Naive thymus-derived CD8-positive, alpha-beta T cell (primary cell): ENCODE measurements at places on chromosomes 6 and 20. TPM values are rescaled to one million over a fixed set of nuclear protein-coding genes. Genes with fewer than 3 reads are reported as not detected.

GRCh38 chr20:14568701-14569100 is 231.3 kb upstream of the FLRT3 start:
- H3K27ac ChIP-seq, result no peak overlapping the region
- peaks cover 5% of the 10 kb centered on the region for H3K36me3 ChIP-seq
- H3K4me3 ChIP-seq, result no peak overlapping the region
- no peaks in the 10 kb centered on the region for H3K4me1 ChIP-seq
- no peak for DNase-seq

DNA sequence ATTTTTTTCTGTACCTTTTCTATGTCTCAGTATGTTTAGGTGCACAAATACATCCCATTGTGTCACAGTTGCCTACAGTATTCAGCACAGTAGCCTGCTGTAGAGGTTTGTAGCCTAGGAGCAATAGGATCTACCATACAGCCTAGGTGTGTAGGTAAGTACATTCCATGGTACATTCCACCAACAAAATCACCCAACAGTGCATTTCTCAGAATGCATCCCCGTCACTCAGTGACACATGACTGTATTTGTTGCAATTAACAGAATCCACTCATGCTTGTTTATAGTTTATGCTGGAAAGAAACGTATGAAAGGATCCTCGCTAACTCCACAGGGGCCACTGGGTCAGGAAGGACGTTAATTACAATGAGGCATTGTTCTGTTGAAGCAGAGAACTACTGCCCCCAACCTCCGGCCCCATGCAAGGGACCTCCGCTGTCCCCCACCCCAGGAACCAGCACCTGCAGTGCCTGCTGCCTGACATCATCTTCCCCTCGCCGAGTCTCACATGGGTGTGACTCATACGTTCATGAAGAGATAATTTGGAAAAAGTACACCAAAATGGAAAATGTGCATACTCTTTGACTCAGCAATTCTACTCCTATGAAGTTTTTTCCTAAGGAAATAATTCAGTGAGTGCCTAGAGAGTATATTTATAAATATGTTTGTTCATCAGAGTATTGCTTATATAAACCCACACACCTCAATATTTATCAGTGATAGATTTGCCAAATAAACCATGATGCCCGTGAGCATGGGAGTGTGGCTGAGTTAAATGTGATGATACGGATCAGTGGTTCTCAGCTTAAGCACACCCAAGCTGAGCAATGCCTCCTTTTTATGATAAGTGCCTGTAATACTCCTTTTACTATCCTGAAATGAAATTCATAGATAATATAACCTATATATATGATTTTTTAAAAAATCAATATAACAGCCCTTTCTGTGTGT is 156.4 kb upstream of the ECI2 start:
- H3K4me3 ChIP-seq, result no peak overlapping the region
- no peaks in the 10 kb centered on the region for H3K4me1 ChIP-seq
- no peak overlapping the region for H3K27ac ChIP-seq
- no peaks in the 10 kb centered on the region for H3K36me3 ChIP-seq

DNA sequence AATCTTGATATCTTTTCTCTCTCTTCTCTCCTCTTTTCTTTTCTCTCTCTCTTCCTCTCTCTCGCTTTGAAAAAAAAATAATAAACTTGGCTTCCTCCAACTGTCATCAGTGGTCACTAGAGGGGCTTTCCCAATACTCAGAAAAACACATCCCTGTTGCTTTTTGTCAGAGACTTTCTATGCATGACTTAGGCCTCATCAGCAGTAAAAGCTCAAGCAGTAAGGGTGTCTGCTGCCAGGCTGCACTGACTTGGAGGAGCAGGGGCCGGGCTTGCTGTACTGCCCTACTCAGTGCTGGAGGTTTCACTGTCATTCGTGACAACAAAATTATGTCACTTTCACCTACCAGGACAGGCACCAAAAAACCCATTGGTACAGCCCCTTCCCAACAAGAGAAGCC is 272.0 kb downstream of the ADGB start:
- DNase-seq, result no peak
- H3K27ac ChIP-seq, result no peak overlapping the region
- H3K4me3 ChIP-seq, result no peak overlapping the region
- no peaks in the 10 kb centered on the region for H3K4me1 ChIP-seq

- peaks cover 2% of the 10 kb centered on the region for H3K4me1 ChIP-seq
- peaks cover 46% of the 10 kb centered on the region for H3K27me3 ChIP-seq
- peaks cover 5% of the 10 kb centered on the region for H3K36me3 ChIP-seq
- DNase-seq, result peak; percentile 20
Measured at GRCh38 chr6:35804996-35805736, at the start of gene LHFPL5. Gene LHFPL5, plus strand, starts transcription at chr6:35805352. Its CDS starts 319 bp downstream, at chr6:35805671.

- no peak overlapping the region for H3K4me3 ChIP-seq
- H3K36me3 ChIP-seq, result peaks cover 27% of the 10 kb centered on the region
- H3K27me3 ChIP-seq, result no peaks in the 10 kb centered on the region
- H3K27ac ChIP-seq, result no peak overlapping the region
- peaks cover 4% of the 10 kb centered on the region for H3K4me1 ChIP-seq
- no peak for DNase-seq
Measured at GRCh38 chr6:158674342-158675131, 24.7 kb downstream of the SYTL3 start.

DNA sequence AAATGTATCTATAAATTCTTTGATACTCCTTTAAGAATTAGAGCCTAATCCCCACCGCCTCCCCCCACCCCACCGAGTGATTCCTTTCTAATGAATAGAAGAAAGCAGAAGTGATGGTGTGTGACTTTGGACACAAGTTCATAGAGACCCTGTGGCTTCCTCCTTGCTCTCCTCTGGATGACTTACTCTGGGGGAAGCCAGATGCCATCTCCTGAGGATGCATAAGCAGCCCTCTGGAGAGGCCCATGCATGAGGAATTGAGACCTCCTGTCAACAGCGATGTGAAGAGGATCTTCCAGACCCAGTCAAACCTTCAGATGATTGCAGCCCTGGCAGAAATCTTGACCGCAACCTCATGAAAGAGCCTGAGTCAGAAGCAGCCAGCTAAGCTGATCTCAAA is 21.1 kb downstream of the AHCY start:
- H3K27me3 ChIP-seq, result no peaks in the 10 kb centered on the region
- no peak for DNase-seq
- peaks cover 3% of the 10 kb centered on the region for H3K36me3 ChIP-seq
- no peaks in the 10 kb centered on the region for H3K4me1 ChIP-seq

DNA sequence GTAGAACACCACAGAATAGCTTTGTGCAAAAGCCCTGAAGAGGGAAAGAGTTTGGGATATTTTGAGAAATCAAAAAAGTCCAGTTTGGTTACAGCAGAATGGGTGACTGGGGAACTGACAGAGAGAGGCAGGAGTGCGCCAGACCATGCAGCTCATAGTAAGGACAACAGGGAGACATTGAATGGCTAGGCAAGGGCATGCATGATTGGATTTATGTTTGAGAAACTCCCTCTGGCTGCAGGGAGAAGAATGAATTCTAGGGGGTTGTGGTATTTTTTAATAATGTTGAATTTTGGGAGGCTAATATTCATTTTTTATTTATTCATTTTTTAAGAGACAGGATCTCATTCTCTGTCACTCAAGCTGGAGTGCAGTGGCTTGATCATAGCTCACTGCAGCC is 49.9 kb downstream of the TGM2 start:
- no peak overlapping the region for H3K27ac ChIP-seq
- no peaks in the 10 kb centered on the region for H3K4me1 ChIP-seq
- peaks cover 4% of the 10 kb centered on the region for H3K27me3 ChIP-seq
- H3K4me3 ChIP-seq, result no peak overlapping the region
- H3K36me3 ChIP-seq, result no peaks in the 10 kb centered on the region

DNA sequence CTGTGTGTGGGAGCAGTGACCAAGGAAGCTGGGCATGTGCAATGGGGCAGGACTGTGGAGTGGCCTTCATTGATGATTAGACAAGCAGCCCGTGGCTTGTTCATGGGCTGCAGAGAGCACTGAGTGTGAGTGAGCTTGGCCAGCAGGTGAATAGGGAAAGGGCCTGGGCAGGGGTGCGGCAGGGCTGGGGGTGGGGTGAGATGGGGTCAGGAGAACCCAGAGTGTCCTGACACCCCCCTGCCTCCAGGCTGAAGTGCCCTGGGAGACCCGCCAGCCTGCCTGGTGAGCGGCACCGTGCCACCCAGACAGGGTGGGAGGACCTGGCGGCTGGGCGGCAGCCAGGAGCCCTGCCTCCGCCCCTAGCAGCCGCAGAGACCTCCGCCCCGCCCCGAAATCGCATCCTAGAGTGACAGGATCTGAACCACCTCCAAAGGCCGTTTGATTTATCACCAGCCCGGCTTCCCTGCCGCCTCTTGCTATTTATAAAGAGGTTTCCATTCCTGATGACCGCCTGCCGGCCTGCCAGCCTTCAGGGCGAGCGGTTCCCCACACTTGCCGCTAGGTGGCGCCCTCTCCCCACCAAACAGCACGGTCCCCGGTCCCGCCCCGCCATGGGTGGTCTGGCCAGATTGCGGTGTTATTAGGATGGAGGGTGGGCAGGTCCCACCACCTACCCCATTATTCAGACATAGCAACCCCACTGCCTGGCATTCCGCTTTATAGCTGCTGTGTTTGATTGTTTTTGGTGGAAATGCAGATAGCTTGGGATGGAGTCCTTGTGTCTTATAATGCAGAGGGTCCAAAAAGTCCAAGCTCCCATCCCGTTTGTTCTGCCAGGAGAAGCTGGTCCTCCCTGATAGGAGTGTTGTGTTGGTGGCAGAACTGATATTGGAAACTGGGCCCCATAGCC is 3.5 kb downstream of the MYLK2 start:
- H3K36me3 ChIP-seq, result no peaks in the 10 kb centered on the region
- H3K4me3 ChIP-seq, result no peak overlapping the region
- peaks cover 5% of the 10 kb centered on the region for H3K4me1 ChIP-seq
- peaks cover 4% of the 10 kb centered on the region for H3K27me3 ChIP-seq
- peak; percentile 75 for DNase-seq
- H3K27ac ChIP-seq, result no peak overlapping the region

DNA sequence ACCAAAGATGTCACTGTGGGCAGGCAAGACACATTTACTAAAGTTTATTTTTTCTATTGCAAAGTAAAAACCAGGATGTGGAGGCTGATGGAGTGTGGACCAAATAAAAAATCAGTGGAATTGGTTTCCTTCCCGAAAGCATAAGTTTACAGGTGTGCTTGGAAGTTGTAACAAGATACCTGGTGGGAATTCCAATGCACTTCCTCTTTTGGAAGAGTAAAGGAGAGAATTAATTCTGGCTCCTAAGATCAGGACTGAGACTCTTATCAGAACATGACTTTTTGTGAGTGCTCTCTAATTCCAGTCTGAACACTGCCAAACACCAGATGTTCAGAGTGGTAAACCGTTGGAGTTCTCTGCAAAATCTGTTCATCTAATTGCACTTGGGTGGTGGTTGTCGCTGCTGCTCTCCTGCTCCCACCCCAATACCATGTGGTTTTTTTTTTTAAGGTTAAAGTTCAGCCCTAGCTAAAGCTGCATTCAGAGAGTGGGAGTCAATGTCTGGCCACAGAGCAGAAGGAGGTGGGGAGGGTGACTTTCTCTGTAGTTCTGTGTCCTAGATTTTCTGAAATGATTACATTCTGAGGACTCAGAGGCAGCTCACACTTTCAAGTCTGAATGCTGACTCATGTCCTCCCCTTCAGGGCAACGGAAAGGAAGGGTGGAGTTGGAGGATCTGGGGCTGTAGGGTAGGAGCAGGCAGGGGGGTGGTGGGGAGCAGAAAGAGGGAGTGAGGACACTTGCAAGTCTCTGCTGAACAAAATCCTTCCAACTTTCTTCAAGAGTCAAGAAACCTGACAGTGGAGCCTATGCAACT is 275.8 kb upstream of the PRDM1 start:
- peaks cover 5% of the 10 kb centered on the region for H3K4me1 ChIP-seq
- peaks cover 2% of the 10 kb centered on the region for H3K27me3 ChIP-seq
- H3K4me3 ChIP-seq, result no peak overlapping the region
- no peak overlapping the region for H3K27ac ChIP-seq
- no peak for DNase-seq
- no peaks in the 10 kb centered on the region for H3K36me3 ChIP-seq

- no peaks in the 10 kb centered on the region for H3K4me1 ChIP-seq
- no peak overlapping the region for H3K27ac ChIP-seq
- peaks cover 4% of the 10 kb centered on the region for H3K27me3 ChIP-seq
- no peaks in the 10 kb centered on the region for H3K36me3 ChIP-seq
- no peak for DNase-seq
Measured at GRCh38 chr6:21707524-21708319, 114.2 kb downstream of the SOX4 start.

DNA sequence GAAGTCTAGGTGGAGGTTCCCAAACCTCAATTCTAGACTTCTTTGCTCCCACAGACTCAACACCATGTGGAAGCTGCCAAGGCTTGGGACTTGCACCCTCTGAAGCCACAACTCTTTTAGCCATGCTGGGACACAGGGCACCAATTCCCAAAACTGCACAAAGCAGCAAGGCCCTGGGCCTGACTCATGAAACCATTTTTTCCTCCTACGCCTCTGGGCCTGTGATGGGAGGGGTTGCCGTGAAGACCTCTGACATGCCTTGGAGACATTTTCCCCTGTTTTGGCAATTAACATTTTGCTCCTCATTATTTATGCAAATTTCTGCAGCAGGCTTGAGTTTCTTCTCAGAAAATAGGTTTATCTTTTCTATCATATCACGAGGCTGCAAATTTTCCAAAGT is 355.4 kb upstream of the RUNX2 start:
- peaks cover 46% of the 10 kb centered on the region for H3K4me1 ChIP-seq
- no peaks in the 10 kb centered on the region for H3K27me3 ChIP-seq
- H3K4me3 ChIP-seq, result no peak overlapping the region
- H3K27ac ChIP-seq, result no peak overlapping the region
- H3K36me3 ChIP-seq, result peaks cover 9% of the 10 kb centered on the region

DNA sequence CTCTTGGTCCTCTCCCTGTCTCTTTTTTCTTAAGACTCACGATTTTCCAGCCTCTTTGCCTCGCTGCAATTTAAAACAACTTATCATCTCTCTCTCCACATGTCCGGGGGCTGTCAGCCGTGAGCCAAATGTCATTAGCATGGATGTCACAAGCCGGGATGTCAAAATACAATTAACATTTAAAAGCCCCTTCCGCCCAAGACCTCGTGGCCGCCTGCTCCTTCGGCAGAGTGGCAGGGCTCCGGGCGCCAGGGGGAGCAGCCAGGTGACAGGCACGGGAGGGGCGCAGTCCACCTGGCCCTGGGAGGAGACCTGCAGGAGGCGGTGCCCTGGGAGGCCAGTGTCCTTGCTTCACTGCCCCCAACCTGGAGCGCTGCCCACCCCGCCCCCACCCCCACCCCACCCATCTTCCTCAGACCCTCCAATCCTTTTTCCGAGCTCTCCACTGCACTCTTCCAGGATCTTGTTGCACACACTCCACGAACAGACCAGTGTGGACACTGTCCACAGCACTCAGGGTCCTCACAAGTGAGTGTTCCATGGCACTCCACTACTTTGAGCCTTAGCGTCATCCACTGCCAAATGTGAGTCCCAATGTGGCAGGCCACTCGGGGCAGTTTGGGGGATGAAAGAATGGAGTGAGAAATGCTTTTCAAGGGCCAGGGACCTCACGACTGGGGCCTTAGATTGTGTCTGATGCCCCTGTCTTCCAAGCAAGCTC is 5.6 kb upstream of the GRM4 start:
- no peak overlapping the region for H3K4me3 ChIP-seq
- H3K4me1 ChIP-seq, result peaks cover 19% of the 10 kb centered on the region
- H3K27me3 ChIP-seq, result peaks cover 31% of the 10 kb centered on the region
- H3K36me3 ChIP-seq, result no peaks in the 10 kb centered on the region
- H3K27ac ChIP-seq, result no peak overlapping the region
- no peak for DNase-seq

SLC13A3 gene
- not detected for polyA plus RNA-seq

ZC3H12D gene
- 1.5 TPM for polyA plus RNA-seq

ZNF831 gene
- 6.2 TPM for polyA plus RNA-seq

TPBG gene
- polyA plus RNA-seq, result not detected

OLIG3 gene
- not detected for polyA plus RNA-seq

MUCL3 gene
- not detected for polyA plus RNA-seq

ARMH2 gene
- 0.26 TPM for polyA plus RNA-seq
